NCI-H1417 treated with DMSO at 0.1 percent for 48 hours (cell line): ENCODE measurements at places on chromosomes 1 and 21.

GRCh38 chr1:87156124-87156523, 172.6 kb upstream of the LMO4 start:
- DNase-seq: no peak

GRCh38 chr1:183670169-183670568, 17.1 kb upstream of the APOBEC4 start:
- DNase-seq: no peak

DNA sequence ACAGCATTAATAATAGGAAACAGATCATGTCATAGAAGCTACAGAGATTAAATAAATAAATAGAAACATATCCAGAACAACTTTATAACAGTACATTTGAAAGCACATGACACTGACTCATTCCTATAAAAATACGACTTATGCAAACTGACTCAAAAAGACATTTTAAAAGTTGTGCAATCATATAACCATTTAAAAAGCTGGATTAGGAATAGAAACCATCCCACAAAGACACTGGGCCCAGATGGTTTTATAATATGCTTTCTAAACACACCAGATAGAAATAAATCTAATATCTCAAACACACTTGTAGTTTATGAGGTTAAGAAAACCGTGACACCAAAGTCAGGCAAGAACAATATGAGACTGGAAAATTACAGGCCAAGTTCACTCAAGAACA, 47.6 kb downstream of the MATN1 start:
- DNase-seq: no peak

DNA sequence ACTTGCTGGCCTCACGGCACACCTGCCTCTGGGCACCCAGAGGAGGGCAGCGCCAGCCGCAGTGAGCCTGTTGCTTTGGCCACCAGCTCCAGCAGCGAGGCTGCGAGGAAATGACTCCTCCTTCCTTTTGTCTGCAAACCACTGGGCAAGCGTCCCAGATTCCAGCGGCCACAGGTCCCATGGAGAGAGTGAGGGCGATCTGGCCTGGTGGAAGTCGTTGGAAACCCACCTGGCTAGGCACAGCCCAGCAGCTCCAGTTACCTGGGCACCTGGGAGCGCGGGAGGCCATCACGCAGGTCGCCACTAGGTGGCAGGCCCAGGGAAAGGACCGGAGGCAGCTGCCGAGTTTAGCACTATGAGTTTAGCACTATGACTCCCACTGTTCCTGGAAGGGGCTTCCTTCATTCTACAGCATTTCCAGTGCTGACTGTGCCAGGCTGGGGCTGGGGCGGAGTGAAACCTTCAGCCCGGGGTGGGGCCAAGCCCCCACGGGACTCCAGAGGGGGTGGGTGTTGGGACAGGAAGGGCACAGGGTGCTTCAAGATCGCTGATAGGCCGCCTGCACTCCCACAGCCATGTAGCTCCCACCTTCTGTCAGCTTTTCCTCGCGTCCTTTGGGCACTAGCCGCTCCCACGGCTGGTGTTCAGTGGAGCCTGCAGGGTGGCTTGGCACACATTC, 1.1 kb upstream of the ESPN start:
- DNase-seq: peak; percentile 22

- DNase-seq: no peak
These were observed 24.9 kb downstream of the USP25 start for GRCh38 chr21:15754640-15755039.

DNA sequence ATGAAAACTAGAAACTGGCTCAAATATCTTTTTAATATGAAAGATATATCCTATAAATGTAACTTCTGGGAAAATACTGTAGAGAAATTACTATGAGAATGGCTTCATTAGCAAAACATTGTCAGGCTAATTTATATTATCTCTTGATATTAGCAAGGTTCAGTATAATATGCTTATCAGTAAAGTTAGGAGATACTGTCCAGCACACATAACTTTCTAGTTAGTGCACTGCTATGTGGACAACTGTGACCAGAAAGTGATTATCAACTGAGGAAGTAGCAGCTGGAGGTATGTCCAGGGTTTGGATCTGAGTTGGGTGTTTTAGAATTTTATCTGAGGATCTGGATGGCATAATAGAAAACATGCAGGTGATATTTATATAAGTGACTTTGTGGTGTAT, 7.5 kb downstream of the LRRC8C start:
- no peak for DNase-seq

DNA sequence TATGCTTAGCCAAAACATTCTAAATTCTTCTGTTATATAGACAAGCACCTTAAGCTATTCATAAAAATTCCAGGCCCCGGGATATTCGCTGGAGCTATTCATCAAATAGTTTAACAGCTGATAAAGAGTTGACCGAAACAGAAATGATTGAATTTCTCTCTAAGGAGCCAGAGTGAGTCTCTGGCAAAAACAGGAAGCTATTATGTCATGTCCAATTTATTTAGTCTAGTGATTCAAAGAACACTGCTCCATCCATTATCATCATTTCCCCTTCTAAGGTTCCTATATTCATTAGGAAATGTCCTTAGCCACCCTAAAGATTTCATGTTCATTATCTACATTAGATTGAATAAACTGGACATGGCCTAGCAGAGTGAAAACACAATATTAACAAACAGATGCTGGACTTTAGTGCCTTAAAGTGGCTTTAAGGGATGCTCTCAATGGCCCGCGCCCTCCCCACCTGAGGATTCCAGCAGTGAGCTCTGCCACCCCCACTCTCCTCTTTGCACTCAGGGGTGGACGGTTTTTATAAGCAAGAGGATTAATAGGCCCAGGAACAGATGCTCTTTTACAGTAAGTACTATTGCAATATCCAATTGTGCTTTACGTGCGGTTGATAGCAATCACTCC, 122.1 kb upstream of the RGS1 start:
- no peak for DNase-seq

GRCh38 chr1:159936273-159936904, 9.0 kb downstream of the IGSF9 start:
- DNase-seq: peak; percentile 44

DNA sequence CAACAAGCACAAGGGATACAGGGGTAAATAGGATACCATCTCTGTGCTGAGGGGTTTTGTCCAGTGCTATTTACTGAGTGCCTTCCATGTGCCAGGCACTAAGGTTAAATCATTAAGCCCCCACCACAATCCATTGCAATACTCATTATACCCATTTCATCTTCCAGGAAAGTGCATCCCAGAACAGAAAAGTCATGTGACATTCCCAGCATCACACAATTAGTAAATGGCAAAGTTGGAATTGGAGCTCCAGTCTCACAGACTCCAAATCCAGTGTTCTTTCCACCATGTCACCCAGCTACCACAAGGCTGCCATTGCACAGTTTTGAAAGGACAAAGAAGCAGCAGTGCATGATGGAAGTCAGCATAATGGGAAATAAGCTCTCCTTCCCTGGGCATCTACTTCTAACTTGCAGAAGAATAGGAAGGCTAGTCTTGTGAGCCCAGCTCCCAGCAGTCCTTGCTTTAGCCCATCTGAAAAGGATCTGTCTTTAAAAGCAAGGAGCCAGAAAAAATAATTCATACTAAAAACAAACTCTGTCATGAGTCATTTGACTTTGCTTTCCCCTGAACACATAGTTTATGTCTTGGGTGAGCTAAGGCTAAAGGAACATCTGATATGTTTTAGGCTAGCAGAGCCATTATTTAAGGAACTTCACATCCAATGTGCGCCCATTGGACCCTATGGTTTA, 111.4 kb upstream of the HOOK1 start:
- DNase-seq: no peak

GRCh38 chr1:181317261-181317930, 165.9 kb upstream of the CACNA1E start:
- no peak for DNase-seq

- DNase-seq: no peak
These were observed 33.1 kb downstream of the TRIM67 start for GRCh38 chr1:231194843-231195516.

GRCh38 chr1:197481101-197481500, 213.0 kb downstream of the CRB1 start:
- no peak for DNase-seq

GRCh38 chr1:220353229-220354012, 81.2 kb upstream of the RAB3GAP2 start:
- no peak for DNase-seq

DNA sequence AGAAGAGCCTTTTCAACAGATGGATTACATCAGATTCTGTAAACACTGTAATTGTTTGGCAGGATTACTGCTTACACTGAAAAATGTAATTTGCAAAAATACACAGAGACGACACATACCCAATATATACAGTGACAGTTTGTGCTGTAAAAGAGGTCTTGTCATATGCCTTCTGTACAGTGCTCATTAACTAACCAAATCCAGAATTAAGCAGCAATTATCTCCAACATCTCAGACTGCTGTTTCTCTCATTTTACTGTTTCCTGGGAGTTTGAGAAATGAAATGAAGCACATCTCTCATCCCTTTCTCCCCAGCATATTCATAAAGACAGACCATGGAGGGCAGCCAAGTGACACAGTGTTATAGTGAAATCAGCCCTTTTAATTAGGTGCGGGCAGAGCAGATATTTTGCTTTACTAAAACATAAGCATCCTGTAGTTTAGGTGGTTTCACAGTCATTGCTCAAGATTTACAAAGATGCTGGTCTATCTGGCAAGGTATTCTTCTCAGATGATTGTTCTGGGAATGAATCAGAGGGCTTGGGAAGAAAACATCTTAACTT, 618.4 kb upstream of the USP24 start:
- no peak for DNase-seq

DNA sequence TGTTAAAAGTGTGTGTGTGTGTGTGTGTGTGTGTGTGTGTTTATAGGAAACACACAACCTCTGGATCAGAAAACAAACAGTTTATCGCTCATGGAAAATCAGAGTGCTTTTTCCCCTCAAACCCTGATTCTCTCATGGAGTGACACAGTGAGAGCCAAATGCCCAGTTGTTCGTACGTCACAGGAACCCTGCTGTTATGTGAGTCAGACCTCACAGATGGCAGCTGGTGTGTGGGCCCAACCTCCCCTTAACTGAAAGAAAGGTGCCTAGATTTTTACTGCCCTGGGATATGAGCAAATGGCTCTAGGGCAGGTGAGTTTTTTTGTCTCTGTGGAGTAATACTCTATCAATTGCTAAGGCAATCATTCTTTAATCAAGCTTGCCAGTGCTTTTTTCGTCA, 1788.1 kb downstream of the BRINP3 start:
- DNase-seq: no peak

DNA sequence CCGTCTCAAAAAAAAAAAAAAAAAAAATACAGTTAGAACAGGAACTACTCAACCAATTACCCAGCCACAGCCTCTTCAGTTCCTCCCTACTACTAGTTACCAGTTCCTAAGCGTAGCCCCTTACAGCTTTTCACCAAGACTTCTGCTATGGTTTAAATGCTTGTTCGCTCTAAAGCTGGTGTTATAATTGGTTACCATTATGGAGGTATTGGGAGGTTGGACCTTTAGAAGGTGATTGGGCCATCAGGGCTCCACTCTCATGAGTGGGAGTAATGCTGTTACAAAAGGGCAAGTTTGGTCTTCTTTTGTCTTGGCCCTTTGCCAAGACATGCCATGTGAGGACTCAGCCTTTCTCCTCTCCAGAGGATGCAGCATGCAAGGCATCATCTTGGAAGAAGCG, 3.0 kb upstream of the SMPDL3B start:
- no peak for DNase-seq

- DNase-seq: no peak
These were observed 19.3 kb upstream of the KLHDC8A start for GRCh38 chr1:205375835-205376545.

- no peak for DNase-seq
These were observed 139.2 kb downstream of the ETS2 start for GRCh38 chr21:38944903-38945302.

GRCh38 chr1:7121622-7121988, 336.4 kb downstream of the CAMTA1 start:
- no peak for DNase-seq

DNA sequence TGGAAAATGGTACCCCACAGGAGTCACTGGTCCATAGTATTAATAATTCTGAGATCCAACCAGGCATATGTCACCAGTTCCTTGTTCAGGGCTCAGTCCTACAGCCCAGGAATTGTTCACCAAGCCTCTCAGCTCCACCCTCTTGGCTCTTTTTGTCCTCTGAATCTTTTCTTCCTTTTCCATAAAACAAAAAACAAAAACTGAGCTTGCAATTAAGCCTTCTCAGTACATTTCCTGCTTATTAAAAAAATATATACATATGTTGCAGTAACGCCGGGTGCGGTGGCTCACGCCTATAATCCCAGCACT, 23.4 kb upstream of the KIF1B start:
- no peak for DNase-seq

DNA sequence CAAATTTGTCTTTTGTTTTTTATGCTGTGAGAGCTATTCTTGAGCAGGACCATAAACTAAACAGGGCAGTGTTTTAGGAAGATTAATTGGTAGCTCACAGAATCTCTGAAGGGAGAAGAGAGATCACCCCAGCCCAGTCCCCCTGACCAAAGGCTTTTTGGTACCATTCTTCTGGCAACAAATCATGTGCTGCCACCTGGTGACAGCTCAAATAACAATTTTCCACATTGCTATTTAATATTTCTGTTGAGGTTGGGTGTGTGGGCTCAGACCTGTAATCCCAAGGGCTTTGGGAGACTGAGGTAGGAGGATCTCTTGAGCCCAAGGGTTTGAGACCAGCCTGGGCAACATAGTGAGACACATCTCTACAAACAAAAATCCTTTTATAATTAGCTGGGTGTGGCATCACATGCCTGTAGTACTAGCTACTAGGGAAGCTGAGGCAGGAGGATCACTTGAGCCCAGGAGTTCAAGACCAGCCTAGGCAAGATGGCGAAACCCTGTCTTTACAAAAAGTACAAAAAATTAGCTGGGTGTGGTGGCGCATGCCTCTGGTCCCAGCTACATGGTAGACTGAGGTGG, 2.2 kb upstream of the TESK2 start:
- DNase-seq: no peak

DNA sequence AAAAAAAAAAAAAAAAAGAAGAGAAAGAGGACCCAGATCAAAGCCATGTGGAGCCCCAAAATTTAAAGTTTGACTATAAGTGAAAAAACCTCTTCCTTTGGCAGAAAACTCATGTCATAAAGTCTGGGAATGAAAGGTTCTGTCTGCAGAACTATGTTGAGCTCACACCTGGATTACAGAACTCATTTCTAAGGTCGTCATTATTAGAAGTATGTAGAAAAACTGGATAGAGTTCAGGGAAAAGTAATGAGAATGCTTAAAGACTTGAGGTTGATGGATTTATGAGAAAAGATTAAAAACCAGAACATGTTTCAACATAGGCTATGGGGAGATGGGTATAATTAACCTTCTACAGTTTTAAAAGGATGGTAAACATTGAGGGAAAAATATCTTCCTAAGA, 90.7 kb upstream of the COL11A1 start:
- no peak for DNase-seq

DNA sequence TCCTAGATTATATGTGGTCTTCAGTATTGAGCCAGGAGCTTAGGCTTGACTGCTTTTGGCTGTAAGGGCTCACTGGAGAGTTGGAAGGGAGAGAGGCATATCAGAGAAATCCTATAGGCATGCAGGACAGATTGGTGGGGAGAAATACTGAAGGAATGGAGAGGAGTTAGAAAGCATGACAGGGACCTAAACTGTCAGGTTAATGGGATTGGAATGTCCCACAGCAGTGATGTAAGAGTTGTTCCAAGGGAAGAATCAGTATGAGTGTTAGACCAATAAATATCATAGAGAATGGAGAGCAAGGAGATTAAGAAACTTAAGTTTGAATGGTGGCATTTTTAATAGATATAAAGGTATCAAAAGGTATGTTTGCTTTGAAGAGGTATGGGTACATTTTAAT, 39.7 kb downstream of the SLC35A3 start:
- no peak for DNase-seq

- no peak for DNase-seq
These were observed 40.0 kb downstream of the L1TD1 start for GRCh38 chr1:62234688-62235087.
